ENCODE measurements at places on chromosomes 2 and 18. TPM values are rescaled to one million over a fixed set of nuclear protein-coding genes. Genes with fewer than 3 reads are reported as not detected.

Gene MLPH
- 31.9 TPM for total RNA-seq

Gene ALPG
- not detected for total RNA-seq

Gene FNDC4
- 3.1 TPM for total RNA-seq

- no peak for DNase-seq
Observed at GRCh38 chr2:38466409-38466808, 89.3 kb upstream of the ATL2 start.

DNA sequence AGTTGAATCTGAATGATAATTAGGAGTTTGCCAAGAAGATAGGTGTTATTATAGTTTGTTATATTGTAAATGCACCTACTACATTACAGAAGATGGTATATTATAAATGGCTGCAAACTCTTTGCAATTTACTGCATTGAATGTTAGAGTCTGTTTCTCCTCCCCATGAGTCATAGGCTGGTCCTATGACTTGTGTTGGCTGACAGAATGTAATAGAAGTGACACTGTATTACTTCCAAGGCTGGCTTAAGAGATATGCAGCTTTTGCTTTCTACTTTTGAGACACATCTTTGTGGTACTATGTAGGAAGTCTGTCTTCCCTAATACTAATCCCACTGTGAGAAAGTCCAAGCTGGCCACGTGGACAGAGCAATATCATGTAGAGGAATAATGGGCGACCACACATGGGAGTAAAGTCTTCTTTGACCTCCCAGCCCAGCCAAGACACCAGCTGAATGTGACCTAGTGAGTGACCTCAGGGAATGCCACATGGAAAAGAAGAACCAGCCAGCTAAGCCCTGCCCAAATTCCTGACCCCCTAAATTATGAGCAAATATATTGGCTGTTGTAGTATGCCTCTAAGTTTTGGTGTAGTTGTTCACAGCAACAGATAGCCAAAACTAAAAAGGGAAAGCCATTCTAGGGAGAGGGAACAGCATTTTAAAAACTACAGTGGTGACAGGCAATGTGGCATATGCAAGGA, 6.8 kb upstream of the DDX1 start:
- DNase-seq: peak; percentile 4

- no peak for DNase-seq
Observed at GRCh38 chr2:71347517-71347916, 15.9 kb downstream of the ZNF638 start.

DNA sequence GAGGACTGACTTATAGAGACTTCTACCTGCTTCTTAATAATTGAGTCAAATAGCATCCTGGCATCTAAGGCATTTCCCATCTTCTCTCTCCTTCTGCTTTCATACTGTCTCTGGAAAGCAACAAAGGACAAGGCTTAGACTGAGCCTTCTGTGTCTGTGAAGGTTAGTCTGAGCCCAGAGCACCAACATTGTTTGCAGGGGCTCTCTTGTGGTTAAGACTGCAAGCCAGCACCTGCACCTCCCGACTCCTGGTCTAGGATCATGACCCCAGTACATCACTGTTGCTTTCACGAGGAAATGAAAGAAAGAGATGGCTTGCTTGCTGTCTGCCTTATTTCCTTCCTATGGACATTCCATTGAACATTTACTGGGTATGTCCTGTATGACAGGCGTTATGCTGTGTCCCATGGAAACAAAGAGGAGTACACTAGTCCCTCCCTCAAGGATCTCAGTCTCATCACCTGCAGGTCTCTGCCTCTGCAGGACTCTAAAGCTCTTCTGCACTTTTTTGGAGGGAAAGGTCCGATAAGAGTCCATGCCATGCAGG, 315.8 kb upstream of the EPAS1 start:
- no peak for DNase-seq

DNA sequence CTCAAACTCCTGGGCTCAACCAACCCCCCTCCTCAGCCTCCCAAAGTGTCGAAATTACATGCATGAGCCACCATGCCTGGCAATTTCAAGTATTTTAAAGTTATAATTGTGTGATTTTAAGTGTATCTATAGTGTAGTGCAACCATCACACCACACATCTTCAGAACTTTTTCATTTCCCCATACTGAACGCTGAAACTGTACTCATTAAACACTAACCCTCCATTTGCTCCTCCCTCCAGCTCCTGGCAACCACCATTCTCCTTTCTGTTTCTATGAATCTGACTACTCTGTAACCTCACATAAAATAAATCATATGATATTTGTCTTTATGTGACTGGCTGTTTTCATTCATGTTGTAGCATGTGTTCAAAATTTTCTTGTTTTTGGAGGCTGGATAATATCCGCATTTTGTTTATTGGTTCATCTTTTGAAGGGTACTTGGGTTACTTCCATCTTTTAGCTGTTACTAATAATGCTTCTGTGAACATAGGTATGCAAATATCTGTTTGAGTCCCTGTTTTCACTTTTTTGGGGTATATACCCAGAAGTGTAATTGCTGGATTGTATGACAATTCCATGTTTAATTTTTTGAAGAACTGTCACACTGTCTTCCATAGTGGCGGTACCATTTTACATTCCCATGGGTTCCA, 188.2 kb downstream of the PLCL1 start:
- no peak for DNase-seq

GRCh38 chr2:72891091-72891818, 4.0 kb downstream of the SPR start:
- DNase-seq: no peak

Measured in HFFc6 (cell line).